ENCODE measurements at places on chromosomes 7 and 10.

DNA sequence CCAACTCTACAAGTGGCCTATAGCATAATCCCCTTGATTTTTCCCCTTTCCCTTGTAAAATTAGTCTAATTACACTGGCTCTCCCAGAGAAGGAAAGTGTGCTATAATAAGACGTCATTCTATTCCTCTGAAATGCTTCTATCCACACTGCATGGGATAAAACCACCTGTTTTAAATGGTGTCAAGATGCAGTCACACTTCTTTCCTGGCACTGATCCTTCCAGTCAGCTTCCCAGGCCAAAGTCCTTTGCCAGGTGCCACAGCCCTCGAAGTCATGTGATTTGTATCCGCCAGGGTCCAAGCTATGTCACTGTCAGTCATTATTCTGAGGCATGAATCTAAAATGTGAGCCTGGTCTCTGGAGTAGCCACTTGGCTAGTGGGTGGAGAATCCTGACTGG is 169.0 kb upstream of the KIAA1217 start:
- no peak for DNase-seq

GRCh38 chr7:139648941-139649425 is 125.5 kb downstream of the CLEC2L start:
- DNase-seq = peak; percentile 14

- no peak for DNase-seq
These were observed 15.7 kb downstream of the NOLC1 start for GRCh38 chr10:102167861-102168260.

GRCh38 chr10:100745882-100746783 is 751 bp downstream of the PAX2 start:
- DNase-seq = no peak

- no peak for DNase-seq
These were observed 499.3 kb downstream of the NXPH1 start for GRCh38 chr7:8932751-8933150.

- no peak for DNase-seq
These were observed 1.3 kb downstream of the TBC1D12 start for GRCh38 chr10:94403380-94404213.

GRCh38 chr7:130141161-130141883 is 63.9 kb downstream of the TMEM209 start:
- no peak for DNase-seq

GRCh38 chr7:37916017-37916672 is 472 bp downstream of the SFRP4 start:
- no peak for DNase-seq

- DNase-seq = no peak
These were observed 42.7 kb downstream of the PRF1 start for GRCh38 chr10:70559861-70560260.

DNA sequence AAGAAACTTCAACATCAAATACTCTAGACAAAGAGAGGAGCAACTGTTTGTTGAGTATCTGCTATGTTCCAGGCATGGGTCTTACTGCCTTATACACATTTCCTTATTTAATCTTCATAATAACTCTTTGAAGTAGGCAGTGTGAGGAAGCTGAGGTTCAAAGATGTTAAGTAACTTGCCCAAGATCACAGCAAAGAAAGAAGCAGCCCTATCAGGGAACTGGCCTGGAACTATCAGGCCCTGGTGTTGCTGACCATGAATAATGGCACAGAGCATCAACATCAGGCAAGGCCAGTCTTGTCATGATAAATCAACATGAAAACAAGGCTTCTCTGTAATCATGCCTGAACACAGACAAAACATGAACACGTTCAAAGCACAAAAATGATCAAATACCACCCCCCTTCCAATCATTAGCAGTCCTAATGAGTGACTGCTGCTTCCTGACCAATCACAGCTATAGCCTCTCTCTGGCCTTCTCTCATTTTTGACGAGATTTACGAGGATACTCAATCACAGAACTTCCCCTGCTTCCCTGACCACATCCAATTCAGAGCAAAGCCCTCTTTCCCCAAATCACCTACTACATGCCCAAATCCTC is 2.3 kb downstream of the GSDME start:
- DNase-seq = no peak

DNA sequence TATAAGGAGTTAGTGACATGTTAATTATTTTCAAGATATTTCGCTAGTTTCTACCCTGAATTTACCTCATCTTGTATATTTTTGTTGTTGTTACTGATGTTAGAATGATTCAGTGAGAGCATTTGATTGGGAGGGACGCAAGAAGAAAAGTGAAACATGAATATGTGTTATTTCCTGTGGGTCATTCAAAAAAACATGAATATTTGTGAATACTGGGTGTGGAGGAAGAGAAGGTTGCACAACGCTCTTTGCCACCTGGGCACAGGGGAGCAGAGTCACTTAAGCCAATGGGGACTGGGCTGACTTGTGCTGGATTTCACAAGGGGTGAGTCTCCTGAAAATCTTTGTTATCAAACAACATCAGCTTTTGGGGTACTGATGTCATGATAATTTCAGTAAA is 39.5 kb downstream of the AGK start:
- no peak for DNase-seq

DNA sequence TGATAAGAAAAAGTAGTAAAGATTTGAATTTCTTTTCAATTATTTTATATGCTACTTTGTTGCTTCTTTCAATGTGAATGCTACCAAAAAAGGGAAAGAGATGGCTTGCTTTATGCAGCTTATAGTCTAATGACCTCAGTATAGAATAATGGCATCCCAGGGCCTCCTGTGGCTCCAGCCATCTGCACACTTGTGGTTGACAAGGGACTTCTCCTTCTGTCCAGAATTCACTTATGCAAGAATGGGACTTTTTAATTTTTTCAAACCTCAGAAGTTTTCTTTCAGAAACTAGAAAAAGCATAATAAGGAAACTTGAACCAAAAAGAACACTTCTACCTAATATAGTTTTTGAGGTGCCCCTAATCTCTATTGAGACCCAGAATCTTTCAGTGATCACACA is 310.9 kb downstream of the CTNNA3 start:
- no peak for DNase-seq

DNA sequence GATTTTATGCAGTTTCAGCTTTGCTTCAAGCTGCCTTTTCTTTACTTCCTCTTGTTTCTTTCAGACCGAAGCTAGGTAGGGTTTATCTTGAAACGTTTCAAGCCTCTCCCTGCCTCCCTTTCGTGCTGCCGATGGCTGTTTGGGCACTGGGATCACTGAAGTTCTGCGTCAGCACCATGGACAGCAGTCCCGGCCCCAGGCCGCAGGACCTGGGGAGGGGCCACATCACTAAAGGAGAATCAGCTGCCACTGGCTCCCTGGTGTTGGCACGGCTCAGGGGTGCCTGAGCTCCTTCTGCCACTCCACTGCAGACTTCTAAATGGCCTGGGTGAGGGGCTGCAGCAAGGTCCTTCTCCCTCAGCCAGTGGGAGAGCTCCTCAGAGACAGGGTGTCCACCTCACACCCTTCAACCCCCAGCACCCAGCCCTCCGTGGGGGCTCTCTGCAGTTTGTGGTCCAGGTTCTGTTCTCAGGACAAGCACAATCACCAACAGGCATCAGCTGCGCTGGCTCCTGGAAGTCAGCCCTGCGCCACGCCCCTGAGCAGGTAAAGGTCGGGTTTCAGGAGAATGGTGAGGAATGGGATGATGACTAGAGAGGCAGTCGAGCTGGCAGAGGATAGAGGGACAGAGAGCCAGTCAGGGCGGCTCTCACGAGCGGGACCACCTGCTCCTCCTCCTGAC is 387.2 kb downstream of the TCERG1L start:
- DNase-seq = no peak

GRCh38 chr7:105125745-105126144 is 111.7 kb downstream of the KMT2E start:
- DNase-seq = no peak

DNA sequence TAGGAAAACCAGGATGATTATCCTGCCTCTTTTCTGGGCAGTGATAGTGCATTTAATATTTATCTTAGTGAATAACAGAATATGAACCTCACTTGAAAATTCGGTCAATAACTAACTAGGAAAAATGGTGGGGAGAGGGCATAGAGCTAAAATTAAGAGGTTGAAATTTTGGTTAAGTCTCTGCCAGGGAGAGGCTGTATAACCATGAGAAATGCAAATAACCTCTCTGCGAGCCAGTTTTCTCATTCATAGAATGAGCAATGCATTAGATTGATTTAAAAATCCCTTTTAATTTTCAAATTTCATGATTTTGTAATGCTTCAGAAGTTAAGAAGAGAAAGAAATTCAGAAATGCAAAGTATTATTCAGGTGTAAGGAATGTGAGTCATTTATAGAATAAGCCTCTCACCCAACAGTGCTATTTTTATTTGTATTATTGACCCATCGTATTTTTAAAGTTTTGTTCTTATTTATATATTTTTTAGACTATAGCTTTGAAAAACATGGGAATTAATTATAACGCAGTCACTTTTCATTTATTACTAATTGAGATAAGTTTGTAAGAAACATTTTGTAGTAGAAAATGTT is 104.7 kb downstream of the PHF14 start:
- DNase-seq = no peak

- DNase-seq = no peak
These were observed 35.2 kb upstream of the KLF6 start for GRCh38 chr10:3820255-3820654.

GRCh38 chr7:105773030-105773460 is 103.4 kb downstream of the ATXN7L1 start:
- no peak for DNase-seq

DNA sequence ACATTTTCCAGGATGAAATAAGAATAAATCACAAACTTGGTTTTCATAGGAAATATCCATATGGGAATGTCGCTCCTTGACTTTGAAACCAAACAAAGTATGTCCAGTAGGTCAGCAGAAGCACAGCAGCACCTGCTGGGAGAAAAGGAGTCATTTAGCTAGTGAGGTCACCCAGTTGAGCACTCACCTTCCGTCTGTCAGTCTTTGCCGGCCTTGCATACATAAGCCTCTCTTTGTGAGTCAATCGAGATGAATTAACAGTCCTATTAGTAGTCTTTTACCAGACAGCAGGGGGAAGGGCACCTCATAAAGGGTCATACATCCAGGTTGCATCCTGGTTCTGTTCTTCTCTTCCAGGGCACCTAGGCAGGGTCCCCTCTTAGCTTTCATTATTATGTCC is 232.5 kb upstream of the FZD1 start:
- no peak for DNase-seq

GRCh38 chr10:55146032-55146431 is 345.0 kb upstream of the PCDH15 start:
- no peak for DNase-seq

GRCh38 chr7:85734823-85735222 is 548.0 kb upstream of the SEMA3D start:
- DNase-seq = no peak

GRCh38 chr7:78134256-78134655 is 335.7 kb downstream of the PHTF2 start:
- no peak for DNase-seq

DNA sequence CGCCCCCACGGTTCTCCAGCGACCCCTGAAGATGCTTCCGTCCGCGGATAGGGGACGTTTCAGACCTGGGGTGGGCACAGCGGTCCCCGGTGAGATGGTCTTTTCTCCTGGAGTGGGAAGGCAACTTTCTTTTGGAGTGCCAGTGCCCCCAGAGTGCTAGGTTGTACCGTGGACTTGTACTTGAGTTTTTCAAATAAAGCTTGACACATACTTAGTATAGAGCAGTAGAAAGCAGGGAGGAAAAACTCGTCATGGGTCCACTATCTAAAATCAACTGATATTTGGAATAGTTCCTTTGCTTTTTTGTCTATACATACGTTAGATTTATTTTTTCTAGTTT is 28.4 kb downstream of the RBM20 start:
- DNase-seq = no peak

DNA sequence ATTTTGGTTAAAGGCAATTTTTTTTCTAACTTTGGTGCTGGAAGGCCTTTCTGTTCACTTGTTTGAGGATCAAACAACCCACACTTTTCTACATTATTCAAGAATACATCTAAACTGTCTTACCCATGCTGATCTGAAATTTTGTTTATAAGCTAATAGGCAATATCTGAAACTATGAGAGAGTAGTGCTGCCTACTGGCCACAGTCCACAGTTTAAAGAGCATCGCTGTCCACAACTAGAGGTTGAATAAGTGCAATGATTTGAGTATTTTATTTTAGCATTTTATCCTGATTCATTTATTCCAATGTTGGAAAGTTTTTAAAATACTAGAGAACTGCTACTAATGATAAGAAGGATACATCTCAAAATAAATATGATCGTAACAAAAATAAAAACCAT is 306.9 kb downstream of the ELMO1 start:
- DNase-seq = no peak

DNA sequence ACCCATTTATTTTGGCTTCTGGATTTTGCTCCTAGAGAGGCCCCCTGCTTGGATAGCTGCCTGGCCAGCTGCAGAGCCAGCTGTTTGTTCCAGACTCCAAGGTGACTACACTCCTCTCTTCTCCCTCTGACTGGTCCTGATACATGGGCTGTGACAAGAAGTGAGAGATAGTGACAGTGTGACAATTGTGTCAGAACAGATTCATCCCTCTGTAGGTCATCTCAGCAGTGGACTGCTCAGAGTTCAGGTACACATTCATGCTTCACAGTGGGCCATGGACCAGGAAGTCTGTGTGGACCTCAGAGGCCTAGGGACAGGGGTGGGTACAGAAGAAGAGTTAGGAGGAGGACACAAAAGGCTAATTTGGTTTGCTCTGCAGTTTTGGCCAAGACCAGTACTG is 188.2 kb upstream of the MKLN1 start:
- no peak for DNase-seq

DNA sequence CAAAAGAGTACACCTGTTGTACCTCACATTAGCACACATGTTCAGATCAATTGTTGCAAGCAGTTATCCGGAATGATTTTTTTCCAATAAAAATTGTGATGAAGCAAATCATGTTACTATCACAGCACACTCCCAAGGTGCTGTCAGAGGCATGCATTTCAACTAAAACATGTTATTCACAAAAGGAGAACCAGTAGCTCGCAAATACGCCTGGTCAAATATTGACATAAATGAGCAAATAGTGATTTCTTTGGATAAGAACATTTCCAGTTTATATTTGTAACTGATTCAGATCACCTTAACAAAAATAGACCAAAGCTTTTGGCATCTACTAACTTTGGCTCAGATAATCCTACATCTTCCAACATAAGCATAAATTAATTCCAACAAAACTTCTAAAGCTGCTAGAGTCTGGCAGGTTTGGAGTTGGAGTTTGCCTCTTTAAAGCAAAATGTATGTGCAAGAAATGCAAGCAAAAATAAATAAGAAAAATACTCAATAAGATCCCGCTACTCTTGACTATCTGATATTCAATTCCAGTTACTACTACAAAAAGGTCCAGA is 208.0 kb downstream of the SFMBT2 start:
- DNase-seq = no peak

DNA sequence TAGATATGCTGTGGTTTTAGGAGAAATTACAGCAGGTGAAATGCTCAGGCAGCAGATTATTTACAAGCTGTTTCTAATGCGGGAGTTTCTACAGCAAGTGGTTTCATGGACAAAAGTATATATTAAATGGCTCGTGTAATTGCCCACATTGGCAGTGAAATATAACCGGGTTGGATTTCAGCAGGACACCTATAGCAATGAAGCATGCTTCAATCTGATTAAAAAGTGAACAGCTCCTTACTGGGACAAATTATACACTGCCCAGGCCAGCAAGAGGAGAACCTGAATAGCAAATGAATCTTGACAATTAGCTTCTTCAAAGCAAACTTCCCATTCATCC is 35.2 kb upstream of the LYZL1 start:
- no peak for DNase-seq

GRCh38 chr7:140312141-140312846 is 86.0 kb downstream of the SLC37A3 start:
- no peak for DNase-seq

Data from stimulated activated CD4-positive, alpha-beta T cell treated with anti-CD3 and anti-CD28 coated beads, Interleukin-15, amount 100 ng/mL, for 48 hours (primary cell).